ENCODE measurements at places on chromosomes 1 and 21.

DNA sequence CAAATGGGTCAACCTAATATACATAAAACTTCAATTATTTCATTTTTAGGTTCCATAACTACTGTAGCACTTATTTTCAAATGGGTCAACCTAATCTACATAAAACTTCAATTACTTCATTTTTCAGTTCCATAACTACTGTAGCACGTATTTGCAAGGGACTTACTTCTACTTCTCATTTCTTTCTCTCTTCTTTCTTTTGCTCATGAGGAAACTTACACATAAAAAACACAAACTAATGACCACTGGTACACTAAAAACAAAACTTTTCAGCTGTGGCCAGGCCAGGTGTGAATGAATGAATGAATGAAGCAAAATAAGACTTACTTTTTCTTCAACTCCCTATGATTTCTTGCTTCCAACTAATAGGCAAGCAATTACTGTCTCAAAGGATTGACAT is 11.7 kb downstream of the SYDE2 start:
- no peak for DNase-seq

DNA sequence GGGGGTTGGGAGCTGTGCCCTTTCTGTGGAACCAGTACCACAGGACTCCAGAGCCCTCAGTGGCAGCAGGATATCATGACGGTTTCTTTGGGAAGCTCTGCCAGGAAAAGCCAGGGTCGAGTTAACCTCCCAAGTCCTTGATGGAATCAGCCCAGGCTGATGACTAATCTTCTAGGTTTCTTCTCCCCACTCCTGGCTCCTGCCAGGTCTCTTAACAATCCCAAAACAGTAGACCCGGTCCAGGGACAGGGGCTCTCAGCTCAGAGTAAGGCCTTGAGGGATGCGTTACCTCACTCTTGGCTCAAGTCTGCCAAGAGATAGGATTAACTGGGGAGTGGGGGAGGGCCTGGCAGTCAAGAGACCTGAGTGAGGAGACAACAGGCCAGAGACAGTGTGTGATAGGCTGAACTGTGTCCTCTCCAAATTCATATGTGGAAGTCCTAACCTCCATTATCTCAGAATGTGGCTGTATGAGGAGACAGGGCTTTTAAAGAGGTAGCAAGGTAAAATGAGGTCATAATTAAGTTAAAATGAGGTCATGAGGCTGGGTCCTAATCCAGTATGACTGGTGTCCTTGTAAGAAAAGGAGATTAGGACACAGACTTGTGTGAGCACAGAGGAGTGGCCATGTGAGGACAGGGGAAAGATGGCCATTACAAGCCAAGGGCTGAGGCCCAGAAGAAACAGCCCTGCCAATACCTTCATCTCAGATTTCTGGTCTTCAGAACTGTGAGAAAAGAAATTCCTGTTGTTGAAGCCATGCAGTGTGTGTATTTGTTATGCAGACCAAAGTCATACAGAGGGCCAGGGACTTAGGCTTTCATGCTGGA is 95.0 kb downstream of the BEND5 start:
- no peak for DNase-seq

DNA sequence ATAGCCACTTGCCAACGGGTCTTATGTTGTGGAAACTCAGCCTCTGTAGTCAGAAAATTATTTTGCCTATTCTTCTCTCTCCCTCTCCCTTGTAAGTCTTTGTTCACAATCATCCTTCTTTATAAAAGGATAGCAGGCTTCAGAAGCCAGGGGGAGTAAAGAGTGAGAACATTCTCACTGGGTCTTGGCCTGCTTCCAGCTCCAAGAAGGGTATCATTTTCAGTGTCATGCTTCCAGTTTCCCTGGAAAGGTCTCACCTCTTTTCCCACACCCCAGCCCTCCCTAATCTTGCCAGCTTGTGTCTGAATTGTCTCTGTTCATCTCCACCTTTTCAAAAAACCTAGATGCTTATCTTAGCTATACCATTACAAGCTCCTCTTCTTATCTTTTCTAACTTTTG is 346.2 kb upstream of the LRRC7 start:
- no peak for DNase-seq

GRCh38 chr1:4700801-4701200 is 46.4 kb downstream of the AJAP1 start:
- DNase-seq = no peak

GRCh38 chr1:206082831-206083695 is 30.1 kb downstream of the RHEX start:
- no peak for DNase-seq

- no peak for DNase-seq
These were observed 1048.0 kb downstream of the PLA2G4A start for GRCh38 chr1:187876775-187877174.

- DNase-seq = no peak
These were observed 1.1 kb downstream of the SLC5A9 start for GRCh38 chr1:48223366-48224240.

GRCh38 chr1:111164151-111164550 is 24.1 kb downstream of the CEPT1 start:
- no peak for DNase-seq

DNA sequence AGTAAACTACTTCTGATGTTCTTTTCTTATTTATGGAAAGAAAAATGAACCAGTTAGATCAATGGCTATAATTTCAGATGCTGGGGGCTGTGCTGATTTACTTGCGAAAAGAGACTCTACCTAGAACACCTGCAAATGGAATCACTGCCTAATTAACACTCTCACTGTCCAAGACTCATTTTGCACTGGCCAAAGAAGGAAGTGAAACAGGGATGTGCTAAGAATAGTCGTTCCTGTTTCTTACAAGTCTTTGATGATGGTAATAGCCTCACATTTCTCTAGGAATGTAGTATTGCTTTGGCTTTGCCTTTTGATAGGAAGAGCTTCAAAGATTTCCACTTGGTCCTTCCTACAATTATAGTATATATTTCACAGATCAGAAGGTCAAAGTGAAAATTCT is 12.7 kb upstream of the TSNAX start:
- no peak for DNase-seq

DNA sequence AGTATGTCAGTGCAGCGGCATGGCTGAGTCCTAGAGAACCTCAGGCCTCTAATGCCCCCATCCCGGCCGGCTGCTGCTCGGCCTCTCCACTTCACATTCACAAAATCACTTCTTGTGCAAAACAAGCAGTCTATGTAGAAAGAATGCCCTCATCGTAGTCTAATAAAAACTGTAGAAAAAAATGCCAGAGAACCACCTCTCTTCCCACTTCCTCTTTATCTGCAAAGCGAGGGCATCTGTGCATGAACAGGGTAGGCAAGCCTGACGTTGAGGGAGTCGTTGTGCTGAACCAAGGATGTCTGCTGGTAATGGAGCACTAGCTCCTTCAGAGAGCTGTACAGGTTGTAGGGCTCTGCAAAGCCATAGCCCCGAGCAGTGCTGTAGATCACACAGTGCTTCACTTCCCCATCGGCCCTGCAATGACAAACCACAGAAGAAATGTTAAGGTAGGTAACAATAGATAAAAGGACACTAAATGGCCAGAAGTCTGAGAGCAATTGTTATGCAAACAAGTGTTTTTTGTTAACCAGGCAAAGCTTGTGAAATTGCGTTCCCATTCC is 88.9 kb downstream of the PIK3R3 start:
- DNase-seq = no peak

- DNase-seq = no peak
These were observed 22.7 kb upstream of the SLFNL1 start for GRCh38 chr1:41044187-41044586.

- no peak for DNase-seq
These were observed 3.1 kb upstream of the OR10J1 start for GRCh38 chr1:159436469-159436868.

- no peak for DNase-seq
These were observed 38.6 kb downstream of the GPR3 start for GRCh38 chr1:27430903-27431600.

DNA sequence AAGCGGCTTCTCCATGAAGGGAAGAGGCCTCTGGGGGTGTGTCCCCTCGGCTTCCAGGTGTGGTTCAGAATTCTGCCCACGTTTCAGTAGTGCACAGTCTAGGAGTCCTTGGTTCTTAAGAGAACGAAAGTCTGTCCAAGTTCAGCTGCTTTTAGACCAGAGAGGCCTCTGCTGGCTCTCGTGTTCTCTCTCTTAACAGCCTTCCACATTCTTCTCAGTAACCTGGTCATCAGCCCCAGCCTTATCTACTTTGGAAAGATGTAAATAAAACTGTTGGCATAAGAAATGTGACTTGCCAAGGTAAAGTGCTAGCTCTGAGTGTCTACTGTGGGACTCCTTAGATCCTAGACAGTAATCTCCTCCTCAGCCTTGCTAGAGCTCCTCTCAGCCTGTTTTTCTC is 15.3 kb upstream of the STUM start:
- DNase-seq = no peak

GRCh38 chr1:17184822-17185484 is 20.0 kb upstream of the PADI1 start:
- no peak for DNase-seq

DNA sequence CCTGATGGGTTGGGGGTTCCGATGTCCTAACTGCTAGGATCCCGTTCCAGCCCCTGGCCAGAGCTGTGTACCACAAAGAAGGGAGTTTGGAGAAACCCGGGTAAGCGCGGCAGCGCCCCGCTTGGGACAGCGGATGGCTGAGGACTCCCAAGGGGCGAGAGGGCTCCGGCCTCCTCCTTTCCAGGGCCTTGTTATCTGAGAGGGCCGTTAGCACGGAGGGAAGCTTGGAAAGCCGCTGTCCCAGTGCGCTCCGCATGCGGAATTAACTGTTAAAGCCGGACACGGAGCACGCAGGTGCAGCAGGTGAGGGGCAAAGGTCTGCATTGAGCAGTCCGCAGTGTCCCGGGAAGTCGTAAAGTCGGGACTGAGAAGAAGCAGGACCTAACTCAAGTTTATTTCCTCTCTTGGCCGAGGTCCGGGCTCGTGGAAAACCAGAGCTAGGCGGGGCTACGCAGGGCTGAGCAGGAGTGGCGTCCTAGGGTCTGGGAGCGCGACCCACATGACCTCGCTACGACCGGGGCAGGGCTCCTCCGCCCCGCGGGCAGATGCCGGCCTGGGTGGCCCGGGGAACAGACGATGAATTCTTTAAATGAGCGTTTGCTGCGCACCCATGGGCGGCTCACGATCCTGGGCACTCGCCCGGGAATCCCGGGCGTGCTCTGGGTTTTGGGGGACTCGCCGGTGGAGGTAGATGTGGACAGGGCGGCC is 4.5 kb downstream of the LHX4 start:
- no peak for DNase-seq

DNA sequence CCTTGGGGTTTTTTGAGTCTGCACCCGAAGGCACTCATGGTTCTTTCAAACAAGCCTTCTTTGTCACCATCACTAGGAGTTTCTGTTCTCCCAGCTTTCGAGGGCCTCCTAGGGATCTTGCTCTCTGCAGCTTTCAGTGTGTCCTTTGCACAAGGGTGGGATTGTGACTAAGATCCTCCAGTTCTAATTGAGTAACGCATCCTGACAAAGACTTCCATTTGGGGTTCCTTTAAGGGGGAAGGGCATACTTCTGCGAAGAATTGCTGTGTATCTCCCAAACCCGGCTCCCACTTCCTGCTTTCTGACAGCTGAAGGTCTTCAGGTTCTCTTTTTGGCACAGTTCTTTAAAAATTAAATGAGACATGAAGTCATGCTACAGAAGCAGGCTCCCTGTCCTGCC is 139.4 kb downstream of the EDEM3 start:
- DNase-seq = no peak

GRCh38 chr1:203342192-203342940 is 8.6 kb downstream of the FMOD start:
- DNase-seq = no peak

DNA sequence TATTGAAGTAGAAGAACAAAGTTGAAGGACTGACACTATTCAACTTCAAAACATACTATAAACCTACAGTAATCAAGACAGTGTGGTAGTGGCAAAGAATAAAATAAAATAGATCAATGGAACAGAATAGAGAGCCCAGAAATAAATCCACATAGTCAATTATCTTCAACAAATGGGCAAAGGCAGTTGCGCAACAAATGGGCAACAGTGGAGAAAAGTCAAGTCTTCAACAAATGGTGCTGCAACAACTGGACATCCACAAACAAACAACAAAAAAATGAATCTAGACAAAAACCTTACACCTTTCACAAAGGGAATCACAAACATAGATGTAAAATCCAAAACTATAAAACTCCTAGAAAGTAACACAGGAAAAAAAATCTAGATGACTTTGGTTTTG is 38.4 kb downstream of the MIXL1 start:
- DNase-seq = no peak

DNA sequence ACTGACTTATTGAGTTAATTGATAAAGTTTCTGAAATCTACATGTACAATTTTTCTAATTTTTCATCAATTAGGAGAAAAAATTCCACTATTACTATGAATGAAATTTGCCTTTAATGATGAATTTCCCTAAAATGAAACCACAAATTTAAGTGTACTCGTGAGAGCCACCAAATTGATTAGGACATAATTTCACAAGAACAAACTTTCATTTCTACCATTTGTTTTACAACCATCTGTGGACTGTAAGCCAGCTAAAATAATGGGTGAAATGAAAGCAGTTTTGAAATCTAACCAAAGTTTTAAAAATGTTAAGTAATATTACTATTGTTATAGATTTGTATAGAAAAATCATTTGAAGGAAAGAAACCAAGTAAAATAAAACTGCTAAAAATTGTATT is 41.8 kb downstream of the AGL start:
- no peak for DNase-seq

- no peak for DNase-seq
These were observed 42.0 kb downstream of the EEIG2 start for GRCh38 chr1:108601708-108602410.

DNA sequence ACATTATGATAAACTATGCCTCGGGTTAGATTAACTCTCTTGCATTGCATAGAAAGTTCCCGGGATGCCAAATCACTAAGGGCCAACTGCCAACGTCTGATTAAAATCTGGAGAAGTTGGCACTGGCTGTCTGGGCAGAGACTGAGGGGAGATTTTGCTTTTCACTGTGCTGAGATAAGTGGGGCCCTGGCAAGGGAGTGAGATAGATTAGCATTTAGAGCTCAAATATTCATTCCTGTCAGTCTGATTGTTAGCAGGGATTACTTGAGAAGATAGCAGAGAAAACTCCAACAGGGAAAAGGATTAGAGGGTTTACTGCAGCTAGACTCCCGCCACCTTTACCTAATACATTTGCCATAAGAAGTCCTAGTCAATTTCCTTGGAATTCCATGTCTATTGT is 714.1 kb upstream of the CHRM3 start:
- no peak for DNase-seq
